ENCODE measurements at places on chromosomes 5 and 9.

DNA sequence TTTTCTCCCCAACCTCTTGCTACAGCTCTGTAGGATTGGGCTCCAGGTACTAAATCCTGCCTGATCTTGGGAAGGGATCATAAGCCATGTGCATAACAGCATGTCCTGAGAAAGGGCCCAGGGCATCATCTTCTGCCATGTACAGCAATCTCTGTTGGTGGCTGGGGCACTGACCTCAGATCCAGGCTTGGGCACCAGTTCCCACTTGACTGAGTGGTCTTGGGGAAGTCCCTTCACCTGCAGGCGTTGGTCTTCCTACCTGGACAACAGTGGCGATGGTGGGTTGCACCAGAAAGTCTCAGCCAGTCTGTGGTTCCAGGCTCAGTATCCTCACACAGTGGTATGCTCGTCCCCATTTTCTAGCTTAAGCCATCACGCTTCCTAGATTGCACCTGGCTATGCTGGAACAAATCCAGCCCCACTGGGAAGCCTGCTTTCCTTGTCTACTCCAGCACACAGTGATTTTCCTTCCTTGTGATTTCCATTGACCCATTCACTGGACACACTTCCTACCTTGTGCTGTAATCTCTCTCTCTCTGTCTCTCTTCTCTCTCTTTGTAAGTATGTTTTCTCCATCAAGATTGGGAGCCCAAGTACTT, 121.7 kb upstream of the PITX1 start:
- no peak for DNase-seq

DNA sequence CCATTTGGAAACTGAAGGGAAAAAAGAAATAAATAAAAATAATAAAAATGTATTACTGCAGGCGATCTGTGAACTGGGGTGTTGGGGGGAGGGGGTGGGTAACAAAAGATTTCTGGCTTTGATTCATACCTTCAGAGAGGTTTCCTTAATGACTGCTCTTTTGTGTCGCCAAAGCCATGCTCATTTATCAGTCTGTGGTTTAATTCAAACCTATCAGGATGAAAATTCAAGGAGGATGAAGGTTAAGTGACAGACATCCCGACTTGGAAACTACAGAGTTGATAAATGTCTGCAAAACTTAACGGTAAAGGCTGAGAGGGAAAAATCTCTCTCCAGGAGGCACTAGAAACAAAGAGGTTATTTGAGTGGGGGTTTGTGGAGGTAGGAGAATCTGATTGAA, 278.2 kb downstream of the PSAT1 start:
- no peak for DNase-seq

DNA sequence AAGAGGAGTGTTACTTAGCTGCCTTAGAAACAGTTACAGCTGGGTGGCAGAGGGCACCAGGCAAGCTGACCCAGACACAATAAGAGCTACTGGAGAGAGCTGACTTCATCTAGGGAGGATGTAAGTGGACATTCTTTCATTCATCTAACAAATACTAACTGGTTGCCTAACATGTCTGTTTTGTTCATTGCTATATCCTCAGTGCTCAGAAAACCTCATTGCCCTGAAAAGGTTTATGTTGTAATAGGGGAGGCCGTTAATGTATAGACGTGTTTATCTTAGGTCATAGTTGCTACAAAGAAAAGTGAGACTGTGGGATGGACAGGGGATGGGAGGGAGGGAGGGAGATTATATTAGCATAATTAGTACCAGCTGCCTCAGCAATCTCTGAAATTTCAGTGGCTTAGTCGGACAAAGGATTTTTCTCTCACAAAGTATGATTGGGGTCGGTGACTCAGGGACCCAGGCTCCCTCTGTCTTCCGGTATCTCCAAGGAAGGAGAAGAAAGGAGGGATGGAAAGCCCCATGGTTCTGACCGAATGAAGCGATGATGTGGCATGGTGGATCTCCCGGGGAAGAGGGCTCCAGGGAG, 2.6 kb upstream of the SNX18 start:
- DNase-seq = no peak

DNA sequence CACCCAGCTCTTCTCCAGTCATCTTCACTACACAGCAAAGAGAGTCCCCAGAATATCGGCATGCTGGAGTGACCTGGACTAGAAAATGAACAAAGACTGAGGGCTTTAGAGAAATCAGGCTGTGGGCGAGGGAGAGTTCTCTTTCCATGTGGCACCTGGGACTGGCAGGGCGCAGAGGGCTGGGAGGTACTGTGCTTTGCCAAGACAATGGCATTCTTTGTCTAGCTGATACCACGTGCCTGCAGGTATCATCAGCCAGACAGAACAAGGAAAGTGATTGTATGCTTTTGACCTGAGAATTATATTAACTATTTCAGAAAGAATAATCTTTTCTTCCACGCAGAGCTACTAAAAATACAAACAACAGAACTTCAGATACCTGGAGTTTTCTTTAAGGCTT, 30.5 kb downstream of the DDX31 start:
- no peak for DNase-seq

DNA sequence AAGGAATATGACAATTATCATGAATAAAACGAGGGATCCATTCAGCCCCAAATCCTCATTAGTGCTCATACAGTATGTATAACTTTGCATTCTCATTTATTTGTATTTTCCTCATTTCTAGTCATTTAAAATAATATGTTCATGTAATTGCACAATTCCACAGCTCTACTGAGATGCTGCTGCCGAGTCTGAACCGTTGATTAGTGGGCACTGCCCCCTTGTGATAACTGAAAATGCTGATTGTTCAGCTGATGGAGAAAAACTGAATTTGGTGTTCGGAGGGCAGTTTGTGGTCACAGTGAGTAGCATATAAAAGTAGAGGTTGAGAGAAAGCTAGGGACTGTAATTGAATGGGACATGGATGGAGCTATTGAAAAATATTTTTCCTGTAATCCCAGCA, 12.2 kb upstream of the GPR151 start:
- no peak for DNase-seq
